ENCODE measurements at places on chromosomes 13 and 19. TPM values are rescaled to one million over a fixed set of nuclear protein-coding genes. Genes with fewer than 3 reads are reported as not detected.

Gene GRIN3B
- polyA plus RNA-seq: 0.33 TPM

Gene C19orf33
- 0.48 TPM for polyA plus RNA-seq

Gene ZNF440
- polyA plus RNA-seq: 4.4 TPM

Gene ZNF878
- polyA plus RNA-seq: 0.56 TPM

Gene INSR
- polyA plus RNA-seq: 16.9 TPM

Gene UBE2L5
- polyA plus RNA-seq: 0.69 TPM

Gene LRRC63
- not detected for polyA plus RNA-seq

Gene SBSN
- polyA plus RNA-seq: not detected

Gene NANOS3
- 0.57 TPM for polyA plus RNA-seq
